ENCODE measurements at places on chromosomes 6 and 20.

DNA sequence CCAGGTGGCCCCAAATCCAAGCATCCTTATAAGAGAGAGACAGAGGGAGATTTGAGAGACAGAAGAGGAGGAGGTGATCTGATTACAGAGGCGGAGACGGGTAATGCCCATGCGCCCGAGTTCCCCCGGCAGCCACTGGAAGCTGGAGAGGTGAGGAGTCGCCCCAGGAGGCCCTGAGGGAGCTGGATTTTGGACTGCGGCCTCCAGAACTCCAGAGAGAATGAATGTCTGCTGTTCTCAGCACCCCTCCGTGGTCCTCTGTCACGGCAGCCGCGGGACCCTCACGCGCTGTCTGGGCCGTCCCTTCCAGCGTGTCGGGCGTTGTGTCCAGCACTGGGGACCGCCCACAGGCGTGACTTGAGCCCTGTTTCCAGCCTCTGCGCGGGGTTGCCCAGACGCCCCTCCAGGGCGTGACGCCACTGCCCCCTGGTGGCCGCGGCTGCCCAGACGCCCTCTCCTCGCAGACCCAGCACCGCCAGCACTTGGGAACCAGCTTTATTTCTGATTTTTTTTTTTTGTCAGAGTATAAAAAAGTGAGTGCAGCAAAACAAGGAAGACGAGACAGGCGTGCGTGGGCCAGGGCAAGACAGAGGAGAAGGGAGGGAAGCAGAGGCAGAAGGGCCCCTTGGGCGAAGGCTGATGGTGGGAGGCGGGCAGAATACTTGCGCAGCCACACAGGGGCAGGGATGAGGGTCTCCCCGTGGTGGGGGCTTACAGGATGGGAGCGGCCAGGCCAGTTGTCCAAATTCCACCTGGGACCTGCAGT, 4.1 kb upstream of the ZNF512B start:
- peak; percentile 74 for DNase-seq

DNA sequence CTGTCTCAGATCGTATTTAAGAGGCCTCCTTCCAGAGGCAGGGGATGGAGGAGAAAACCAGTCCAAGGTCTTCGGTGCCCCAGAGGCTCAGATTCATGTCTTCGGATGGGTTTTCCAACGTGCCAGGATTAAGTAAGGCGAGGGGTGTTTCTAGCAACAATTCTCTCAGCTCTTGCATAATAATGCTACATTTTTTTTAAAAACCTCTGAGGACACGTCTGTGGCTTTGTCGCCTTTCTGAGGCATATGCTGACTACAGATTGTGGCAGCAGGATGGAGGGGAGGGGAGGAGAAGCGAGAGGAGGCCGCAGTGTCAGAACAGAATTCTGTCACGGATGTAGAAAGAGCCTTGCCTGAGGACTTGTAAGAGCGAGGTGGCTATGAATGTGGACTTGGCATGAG, 17.7 kb upstream of the CCDC167 start:
- DNase-seq = no peak

- no peak for DNase-seq
These were observed 1291.1 kb upstream of the MAP3K7 start for GRCh38 chr6:91877994-91878393.

GRCh38 chr6:150290429-150290828, 78.4 kb upstream of the IYD start:
- no peak for DNase-seq

DNA sequence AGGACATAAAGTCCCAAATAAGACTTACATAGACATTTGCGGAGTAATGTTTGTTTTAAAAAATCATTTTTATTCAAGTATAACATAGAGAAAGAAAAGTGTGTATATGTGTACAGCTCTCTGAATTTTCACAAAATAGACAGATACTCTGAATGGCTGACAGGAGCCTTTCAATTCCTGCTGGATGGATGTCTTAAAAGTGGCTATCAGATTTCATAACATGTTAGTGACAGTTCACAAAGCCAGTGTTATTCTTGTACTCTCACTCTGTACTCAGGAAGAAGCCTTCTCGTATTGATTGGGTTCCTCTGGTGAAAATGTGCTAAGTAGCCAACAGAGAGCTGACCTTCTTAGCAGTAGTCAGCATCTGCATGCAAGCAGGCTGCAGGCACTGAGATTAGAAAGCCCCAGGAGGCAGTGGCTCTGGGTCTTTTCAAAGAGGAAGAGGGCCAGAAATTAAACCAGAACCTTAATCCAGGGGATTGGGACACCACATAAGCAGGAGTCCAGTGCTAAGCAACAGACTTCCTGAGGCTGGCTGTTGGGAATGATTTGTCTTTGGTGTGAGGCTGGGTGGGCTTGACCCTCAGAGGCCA, 19.7 kb downstream of the SLC17A4 start:
- DNase-seq = no peak

DNA sequence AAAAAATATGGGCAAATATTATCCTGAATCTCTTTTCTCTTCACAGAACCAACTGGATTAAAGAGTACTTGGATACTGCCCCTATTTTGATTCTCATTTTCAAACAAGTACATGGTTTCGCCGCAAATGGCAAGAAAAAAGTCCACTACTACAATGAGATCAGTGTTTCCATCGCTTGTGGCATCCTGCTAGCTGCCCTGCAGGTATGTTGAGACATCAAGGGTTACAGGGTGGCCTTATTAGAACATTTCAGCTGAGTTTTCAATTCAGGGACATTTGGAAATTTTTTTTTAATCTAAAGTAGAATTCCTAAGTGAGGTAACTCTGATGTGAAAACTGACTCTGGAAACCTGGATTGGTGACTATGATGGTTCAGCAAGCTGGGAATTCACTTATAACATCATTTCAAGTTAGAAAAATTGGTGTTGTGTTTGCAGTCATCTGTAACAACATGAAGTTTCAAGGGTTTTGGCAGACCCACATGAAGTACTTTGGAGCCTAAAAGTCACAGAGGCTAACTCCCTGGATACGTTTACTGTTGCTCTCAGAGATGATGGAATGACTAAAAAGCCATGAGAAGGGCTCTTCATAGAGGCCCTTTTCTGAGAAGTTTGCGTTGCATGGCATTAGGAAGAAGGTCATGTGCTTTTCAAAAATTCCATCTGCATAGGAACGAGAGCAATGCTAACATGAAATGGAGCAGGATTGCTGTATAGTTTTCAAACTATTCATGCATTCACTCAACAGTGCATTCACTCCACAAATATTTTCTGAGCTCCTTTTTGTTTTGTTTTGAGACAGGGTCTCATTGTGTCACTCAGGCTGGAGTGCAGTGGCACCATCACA, 25.5 kb downstream of the IYD start:
- no peak for DNase-seq

GRCh38 chr20:41044409-41045062, 15.9 kb downstream of the TOP1 start:
- no peak for DNase-seq

- no peak for DNase-seq
These were observed 45.6 kb downstream of the NFATC2 start for GRCh38 chr20:51496964-51497363.

DNA sequence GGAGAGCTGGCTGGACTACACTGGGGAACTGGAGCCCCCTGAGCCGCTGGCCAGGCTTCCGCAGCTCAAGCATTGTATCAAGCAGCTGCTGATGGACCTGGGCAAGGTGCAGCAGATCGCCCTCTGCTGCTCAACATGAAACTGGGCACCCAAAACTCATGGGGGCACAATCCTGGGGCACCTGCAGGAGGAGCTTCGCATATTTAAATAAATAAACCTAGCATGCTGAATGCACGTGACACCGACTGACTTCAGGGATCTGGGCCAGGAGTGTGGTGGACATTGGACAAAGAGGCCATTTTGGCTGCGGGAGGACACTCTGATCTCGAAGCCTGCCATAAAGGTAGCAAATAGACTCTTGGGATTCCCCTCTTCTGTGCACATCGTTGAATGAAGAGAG, 6.8 kb downstream of the SCAND1 start:
- DNase-seq = no peak

GRCh38 chr20:1474817-1475603, 8.4 kb upstream of the NSFL1C start:
- DNase-seq = no peak

GRCh38 chr20:44030394-44030793, 115.7 kb downstream of the TOX2 start:
- no peak for DNase-seq

DNA sequence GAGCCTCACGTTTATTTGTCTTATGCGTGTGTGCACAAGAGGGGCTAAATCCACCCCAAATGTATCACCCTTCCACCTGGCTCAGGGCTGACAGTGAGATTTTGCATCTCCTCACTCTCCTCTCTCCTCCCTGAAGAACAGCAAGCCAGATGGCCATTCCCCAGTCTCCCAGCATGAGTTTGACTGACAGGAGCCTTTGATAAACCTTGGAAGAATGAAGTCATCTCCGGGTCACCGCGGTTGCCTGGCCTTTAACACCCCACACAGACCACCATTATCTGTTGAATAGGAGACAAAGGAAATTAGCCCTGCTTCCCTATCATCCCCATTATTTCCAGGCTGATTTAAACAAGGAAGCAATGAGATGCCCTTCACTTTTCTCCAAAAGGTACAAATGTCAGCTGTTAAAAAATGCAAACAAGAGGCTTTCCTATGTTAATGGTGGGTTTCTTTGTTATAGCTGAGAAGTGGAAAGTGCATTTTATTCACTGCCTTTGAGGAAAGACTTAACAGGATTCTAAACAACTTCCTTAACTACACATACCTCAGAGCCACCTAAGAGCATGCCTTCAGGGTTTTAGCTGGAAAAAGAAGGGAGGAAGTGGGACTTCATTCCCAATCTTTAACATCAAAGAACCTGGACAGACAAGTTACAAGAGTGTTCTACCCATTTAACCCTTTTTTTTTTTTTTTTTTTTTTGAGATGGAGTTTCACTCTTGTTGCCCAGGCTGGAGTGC, 524.8 kb upstream of the ID4 start:
- no peak for DNase-seq

- DNase-seq = no peak
These were observed 7.2 kb upstream of the LCA5 start for GRCh38 chr6:79544299-79544927.

- DNase-seq = no peak
These were observed 11.1 kb upstream of the CDK5RAP1 start for GRCh38 chr20:33412484-33412838.

- DNase-seq = no peak
These were observed 33.8 kb downstream of the NHLRC1 start for GRCh38 chr6:18088419-18089296.

DNA sequence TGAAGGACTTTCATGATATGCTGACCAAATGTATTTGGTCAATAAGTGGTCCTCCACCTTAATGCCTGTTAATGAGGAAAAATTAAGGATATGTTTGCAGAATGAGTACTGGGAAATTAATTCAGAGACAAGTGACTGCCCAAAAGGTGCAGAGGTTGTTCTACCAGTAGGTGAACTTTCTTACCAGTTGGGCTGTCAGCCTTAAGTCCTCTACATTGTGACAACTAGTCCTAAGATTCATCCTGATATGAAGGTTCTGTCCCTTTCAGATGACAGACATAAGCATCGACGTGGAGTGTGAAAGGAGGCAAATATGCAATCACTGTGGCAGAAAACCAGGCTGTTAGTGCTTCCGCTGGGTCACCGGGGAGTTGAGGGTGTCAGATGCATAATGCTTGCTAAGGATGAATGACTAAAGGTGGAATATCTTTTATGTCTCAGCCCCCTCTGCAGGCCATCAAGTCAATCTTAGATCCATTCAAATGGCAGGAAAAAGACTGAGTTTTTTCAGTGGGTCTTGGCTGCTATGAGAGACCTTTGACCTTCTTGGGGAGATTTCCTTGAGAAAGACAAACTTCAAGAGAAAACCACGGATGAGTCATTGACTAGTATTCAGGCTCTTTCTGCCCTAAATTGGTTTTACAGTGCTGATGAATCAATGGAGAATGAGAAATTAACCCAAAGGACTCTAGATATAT, 226.0 kb downstream of the TPBG start:
- no peak for DNase-seq

DNA sequence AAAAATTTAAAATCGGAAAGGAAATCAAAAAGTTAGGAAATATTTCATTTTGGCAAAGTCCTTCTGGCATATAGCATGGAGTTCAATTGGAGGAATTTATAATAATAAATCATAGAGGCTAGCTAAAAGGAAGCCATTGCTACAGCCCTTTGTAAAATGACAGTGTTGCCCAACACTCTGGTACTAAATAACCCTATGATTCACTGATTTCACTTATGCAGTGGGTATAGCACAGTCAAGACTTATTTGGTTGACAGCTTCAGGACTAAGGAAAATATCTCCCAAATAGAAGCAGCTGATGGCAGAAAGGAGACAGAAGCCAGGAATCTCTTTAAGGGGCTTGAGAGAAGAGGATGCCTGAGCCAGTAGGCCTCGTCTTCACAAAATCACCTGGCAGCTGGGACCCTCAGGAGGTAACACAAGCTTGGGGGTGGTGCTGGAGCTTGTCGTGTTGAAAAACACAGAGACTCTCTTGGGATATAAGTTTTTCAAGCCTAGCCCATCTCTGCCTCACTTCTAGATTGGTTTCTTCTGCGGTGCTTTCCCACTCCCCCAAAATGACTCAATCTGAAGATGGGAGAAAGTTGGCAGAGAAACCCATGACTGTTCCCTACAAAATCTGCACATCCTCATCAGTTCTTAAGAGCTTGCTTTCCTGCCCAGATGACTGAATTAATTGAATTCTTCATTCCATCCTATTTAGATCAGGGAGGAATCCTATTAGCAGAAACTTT, 38.4 kb upstream of the EYA4 start:
- no peak for DNase-seq

- no peak for DNase-seq
These were observed 644.5 kb upstream of the HS3ST5 start for GRCh38 chr6:114987281-114987680.

DNA sequence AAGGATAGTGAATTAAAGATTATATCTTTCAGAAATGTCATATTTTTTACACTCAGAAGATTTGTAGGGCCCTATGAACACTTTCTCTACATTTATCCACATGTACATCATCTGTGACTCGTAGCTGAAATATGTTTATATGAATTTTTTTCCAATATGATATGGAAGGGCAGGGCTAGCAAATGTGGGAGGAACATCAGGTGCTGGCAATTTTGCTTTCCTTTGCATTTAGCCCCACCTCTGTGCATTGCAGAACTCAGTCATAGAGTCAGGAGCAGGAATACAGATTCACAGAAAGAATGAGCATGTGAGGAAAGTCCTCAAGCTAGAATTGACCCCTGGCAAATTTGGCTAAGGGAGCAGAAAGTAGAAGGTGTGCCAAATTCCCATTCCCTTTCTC, 129.9 kb downstream of the CRYBG1 start:
- no peak for DNase-seq

DNA sequence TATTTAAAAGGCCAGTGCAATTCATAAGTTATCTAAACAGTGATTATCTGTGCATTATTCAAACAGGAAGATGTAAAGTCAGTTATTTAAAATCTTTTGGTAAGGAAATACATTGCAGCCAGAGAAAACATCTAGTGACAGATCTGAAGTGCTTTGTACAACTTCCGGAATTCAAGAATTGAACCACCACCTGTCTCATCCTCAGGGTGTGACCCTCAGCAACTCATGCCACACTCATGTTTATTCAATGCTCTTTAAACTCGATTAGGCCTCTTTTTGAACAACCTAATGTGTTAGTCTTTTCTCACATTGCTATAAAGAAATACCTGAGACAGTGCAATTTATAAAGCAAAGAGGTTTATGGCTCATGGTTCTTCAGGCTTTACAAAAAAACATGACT, 62.6 kb upstream of the GGTLC1 start:
- no peak for DNase-seq

- DNase-seq = no peak
These were observed 2.4 kb downstream of the TCF21 start for GRCh38 chr6:133891149-133891926.

- no peak for DNase-seq
These were observed 79.8 kb downstream of the PSMB1 start for GRCh38 chr6:170473301-170473717.

GRCh38 chr6:43509984-43510826, at the start of gene LRRC73:
Gene LRRC73 (minus strand): TSS chr6:43510346. CDS start chr6:43509785, 561 bp downstream.
- DNase-seq = peak; percentile 65

Measured in tibial nerve (tissue), 4 donors.